Nasal cavity respiratory epithelium epithelial cell of viscerocranial mucosa (primary cell): ENCODE measurements at places on chromosomes 3 and 15. TPM values are rescaled to one million over a fixed set of nuclear protein-coding genes. Genes with fewer than 3 reads are reported as not detected.

Gene SV2B
- total RNA-seq = 0.50 and 0.68 TPM in 2 replicates

Gene CYP1A2
- total RNA-seq = not detected in 2 replicates

Gene GRAMD1C
- total RNA-seq = 1.0 and 2.5 TPM in 2 replicates

Gene KLHL40
- total RNA-seq = not detected in 2 replicates

Gene MRPS11
- total RNA-seq = 21.5 and 28.5 TPM in 2 replicates

Gene SLC12A1
- total RNA-seq = not detected in 2 replicates

Gene GPR27
- under 0.01 and 1.6 TPM in 2 replicates for total RNA-seq

Gene ISY1
- total RNA-seq = 20.9 and 22.9 TPM in 2 replicates

Gene ADAMTSL3
- under 0.01 and 0.07 TPM in 2 replicates for total RNA-seq

Gene TMEM108
- not detected in 2 replicates for total RNA-seq

Gene RTP3
- total RNA-seq = not detected in 2 replicates

Gene SLC38A3
- total RNA-seq = not detected in 2 replicates

Gene LRRC31
- total RNA-seq = not detected in 2 replicates

Gene RYR3
- under 0.01 and 0.14 TPM in 2 replicates for total RNA-seq

Gene PATL2
- under 0.01 and 0.36 TPM in 2 replicates for total RNA-seq

Gene SEMA3B
- 5.1 and 7.5 TPM in 2 replicates for total RNA-seq

Gene NUSAP1
- total RNA-seq = 3.5 and 5.5 TPM in 2 replicates

Gene NR2E3
- 0.14 and 0.34 TPM in 2 replicates for total RNA-seq

Gene TMEM266
- 0.34 and 2.2 TPM in 2 replicates for total RNA-seq

Gene ACAP2
- total RNA-seq = 78.4 and 108 TPM in 2 replicates

Gene PRR20G
- total RNA-seq = not detected in 2 replicates

Gene CAPN3
- total RNA-seq = 0.68 and 4.6 TPM in 2 replicates

Gene KIF15
- 0.50 and 0.68 TPM in 2 replicates for total RNA-seq

Gene LEKR1
- 0.28 and 0.68 TPM in 2 replicates for total RNA-seq

Gene STXBP5L
- not detected in 2 replicates for total RNA-seq

Gene SPSB4
- total RNA-seq = 0.34 TPM in 1 of 2 replicates, not detected in the other

Gene ATP10A
- under 0.01 and 1.00 TPM in 2 replicates for total RNA-seq

Gene CHRM5
- not detected in 2 replicates for total RNA-seq

Gene STAB1
- under 0.01 and 0.07 TPM in 2 replicates for total RNA-seq

Gene WDR49
- 0.07 and 0.34 TPM in 2 replicates for total RNA-seq

Gene CRBN
- total RNA-seq = 33.5 and 72.5 TPM in 2 replicates

Gene RPP25
- total RNA-seq = 5.6 and 5.8 TPM in 2 replicates

Gene CGNL1
- total RNA-seq = 1.4 and 1.9 TPM in 2 replicates

Gene IL5RA
- total RNA-seq = not detected in 2 replicates

Gene GLDN
- total RNA-seq = 0.07 and 0.34 TPM in 2 replicates

Gene PRTG
- total RNA-seq = under 0.01 TPM in 1 of 2 replicates, not detected in the other

Gene MED12L
- under 0.01 and 0.14 TPM in 2 replicates for total RNA-seq

Gene C2CD4A
- total RNA-seq = 0.34 and 3.0 TPM in 2 replicates

Gene GHSR
- total RNA-seq = not detected in 2 replicates

Gene GOLGA8G
- 0.07 TPM in 1 of 2 replicates, not detected in the other for total RNA-seq

Gene SPINK8
- total RNA-seq = not detected in 2 replicates

Gene NR1I2
- under 0.01 TPM in 2 replicates for total RNA-seq

Gene CCK
- total RNA-seq = 0.50 and 4.8 TPM in 2 replicates

Gene C3orf62
- total RNA-seq = 1.7 and 4.8 TPM in 2 replicates

Gene NTRK3
- total RNA-seq = not detected in 2 replicates

Gene DNAH12
- total RNA-seq = under 0.01 and 0.21 TPM in 2 replicates

Gene PIF1
- total RNA-seq = 0.28 and 0.34 TPM in 2 replicates

Gene CYP11A1
- under 0.01 and 0.07 TPM in 2 replicates for total RNA-seq

Gene CCR2
- under 0.01 TPM in 2 replicates for total RNA-seq

Gene GOLGA6L9
- 8.8 and 9.2 TPM in 2 replicates for total RNA-seq

Gene TJP1
- total RNA-seq = 98.8 and 121 TPM in 2 replicates

Gene TGM4
- total RNA-seq = 0.28 and 0.34 TPM in 2 replicates

Gene ZNF662
- total RNA-seq = 1.2 and 1.7 TPM in 2 replicates

Gene ATP13A5
- total RNA-seq = 0.07 TPM in 1 of 2 replicates, not detected in the other

Gene LSAMP
- not detected in 2 replicates for total RNA-seq

Gene CNOT10
- total RNA-seq = 26.3 and 34.1 TPM in 2 replicates

Gene CCR5
- total RNA-seq = not detected in 2 replicates

Gene CD96
- total RNA-seq = under 0.01 TPM in 1 of 2 replicates, not detected in the other

Gene TGFBR2
- total RNA-seq = 26.7 and 62.1 TPM in 2 replicates
